ENCODE measurements at places on chromosomes 13 and 19. TPM values are rescaled to one million over a fixed set of nuclear protein-coding genes. Genes with fewer than 3 reads are reported as not detected.

PGLYRP1 gene
- not detected for total RNA-seq

PSG6 gene
- not detected for total RNA-seq

GRCh38 chr13:89695343-89696257, 1651.9 kb upstream of the MIR17HG start:
- peak; percentile 25 for DNase-seq

DNA sequence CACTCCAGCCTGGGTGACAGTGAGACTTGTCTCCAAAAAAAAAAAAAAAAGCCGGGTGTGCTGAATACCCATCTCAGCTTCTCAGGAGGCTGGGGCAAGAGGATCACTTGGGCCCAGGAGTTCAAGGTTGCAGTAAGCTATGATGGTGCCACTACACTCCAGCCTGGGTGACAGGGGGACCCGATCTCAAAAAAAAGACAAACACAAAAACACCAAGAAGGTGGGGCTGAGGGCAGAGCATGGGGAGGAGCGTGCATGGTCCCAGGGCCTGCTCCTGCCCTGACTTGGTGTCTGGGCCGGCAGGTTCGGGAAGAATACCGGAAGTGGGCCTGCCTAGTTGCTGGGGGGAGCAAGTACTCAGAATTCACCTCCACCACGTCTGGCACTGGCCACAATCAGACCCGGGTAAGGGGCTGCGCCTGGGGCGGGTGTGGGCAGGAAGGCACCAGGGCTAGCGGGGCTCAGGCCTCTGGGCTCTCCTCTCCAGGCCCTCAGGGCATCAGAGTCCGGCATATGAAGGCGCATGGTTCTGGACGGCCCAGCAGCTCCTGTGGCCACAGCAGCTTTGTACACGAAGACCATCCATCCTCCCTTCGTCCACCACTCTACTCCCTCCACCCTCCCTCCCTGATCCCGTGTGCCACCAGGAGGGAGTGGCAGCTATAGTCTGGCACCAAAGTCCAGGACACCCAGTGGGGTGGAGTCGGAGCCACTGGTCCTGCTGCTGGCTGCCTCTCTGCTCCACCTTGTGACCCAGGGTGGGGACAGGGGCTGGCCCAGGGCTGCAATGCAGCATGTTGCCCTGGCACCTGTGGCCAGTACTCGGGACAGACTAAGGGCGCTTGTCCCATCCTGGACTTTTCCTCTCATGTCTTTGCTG, 11.3 kb downstream of the DDX39A start:
- DNase-seq = no peak

- peak; percentile 22 for DNase-seq
These were observed 79.0 kb upstream of the SLC7A1 start for GRCh38 chr13:29674532-29674931.

GRCh38 chr13:71939186-71939585, 72.2 kb upstream of the DACH1 start:
- no peak for DNase-seq

DNA sequence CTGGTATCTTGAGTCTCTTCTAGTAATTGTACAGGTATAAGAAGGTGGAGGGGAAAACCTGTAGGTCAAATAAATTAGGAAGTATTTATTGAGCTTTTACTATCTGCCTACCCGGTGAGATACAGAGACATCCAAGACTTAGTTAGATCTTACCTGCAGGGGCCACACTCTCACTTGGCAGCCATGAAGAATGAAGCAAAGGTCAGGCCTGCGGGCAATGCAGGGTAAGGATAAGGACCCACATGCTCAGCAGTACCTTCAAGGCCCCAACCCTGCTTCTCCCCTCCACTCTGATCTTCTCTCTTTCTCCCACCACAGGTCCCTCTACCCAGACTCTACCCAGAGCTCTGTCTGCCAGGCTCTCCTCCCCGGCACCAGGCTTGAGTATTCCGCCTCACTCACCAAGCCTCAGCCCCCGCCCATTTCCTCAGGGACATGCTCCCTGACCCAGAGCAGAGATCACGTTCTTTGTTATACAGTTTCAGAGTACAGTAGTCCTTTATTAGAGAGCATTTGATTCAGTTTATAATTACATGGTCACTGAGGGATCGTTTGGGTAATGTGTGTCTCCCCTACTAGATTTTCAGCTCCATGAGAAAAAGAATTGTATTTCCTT, 18.9 kb upstream of the CLDN10 start:
- DNase-seq = peak; percentile 75

Data from Caki2 (cell line).